ENCODE measurements at places on chromosomes 6 and 20. TPM values are rescaled to one million over a fixed set of nuclear protein-coding genes. Genes with fewer than 3 reads are reported as not detected.

GSTA2 gene
- 0.32 TPM for total RNA-seq

EYA4 gene
- total RNA-seq: 55.3 TPM

RRAGD gene
- 165 TPM for total RNA-seq

AARS2 gene
- total RNA-seq: 21.7 TPM

WFDC10B gene
- not detected for total RNA-seq

PXDC1 gene
- total RNA-seq: 53.5 TPM

SYNE1 gene
- total RNA-seq: 25.5 TPM

GSTA3 gene
- not detected for total RNA-seq

CGA gene
- not detected for total RNA-seq
